Cardiac muscle cell (in vitro differentiated cells and primary cell): ENCODE measurements at places on chromosomes 7 and 10.
A peak's percentile ranks its signal among the peaks of the same experiment; 100 is the strongest.

DNA sequence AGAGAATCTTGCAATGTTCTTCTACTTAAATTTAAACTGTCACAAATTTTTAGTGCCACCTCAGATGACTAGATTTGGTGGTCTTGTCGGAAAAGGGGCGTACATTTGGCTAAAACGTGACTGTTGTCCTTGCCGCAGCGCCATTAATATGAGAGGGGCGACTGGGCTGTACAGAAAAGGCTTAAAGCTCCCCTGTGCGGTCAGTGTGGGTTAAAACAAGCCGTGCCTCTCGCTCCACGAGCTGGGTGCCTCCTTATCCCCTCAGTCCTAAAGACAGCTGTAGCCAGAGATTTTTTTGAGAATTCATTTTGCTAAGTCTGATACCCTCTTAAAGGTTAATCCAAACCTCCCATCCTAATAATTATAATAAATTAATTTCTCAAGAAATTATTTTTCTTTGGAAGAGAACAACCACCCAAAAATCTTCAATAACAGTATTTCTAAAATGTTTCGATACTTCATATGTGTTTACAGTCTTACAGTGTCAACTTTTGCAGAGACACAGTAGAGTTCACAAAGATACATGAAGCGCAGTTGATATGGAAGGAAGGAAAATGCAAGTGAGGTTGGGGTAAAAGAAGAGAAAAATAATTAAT is 68.6 kb downstream of the C7orf25 start:
- DNase-seq, result peak; percentile 74

- DNase-seq, result no peak
Observed at GRCh38 chr7:157495594-157495993, 158.8 kb downstream of the DNAJB6 start.

GRCh38 chr10:103793920-103794883 is 61.2 kb downstream of the SH3PXD2A start:
- DNase-seq, result peak; percentile 91

DNA sequence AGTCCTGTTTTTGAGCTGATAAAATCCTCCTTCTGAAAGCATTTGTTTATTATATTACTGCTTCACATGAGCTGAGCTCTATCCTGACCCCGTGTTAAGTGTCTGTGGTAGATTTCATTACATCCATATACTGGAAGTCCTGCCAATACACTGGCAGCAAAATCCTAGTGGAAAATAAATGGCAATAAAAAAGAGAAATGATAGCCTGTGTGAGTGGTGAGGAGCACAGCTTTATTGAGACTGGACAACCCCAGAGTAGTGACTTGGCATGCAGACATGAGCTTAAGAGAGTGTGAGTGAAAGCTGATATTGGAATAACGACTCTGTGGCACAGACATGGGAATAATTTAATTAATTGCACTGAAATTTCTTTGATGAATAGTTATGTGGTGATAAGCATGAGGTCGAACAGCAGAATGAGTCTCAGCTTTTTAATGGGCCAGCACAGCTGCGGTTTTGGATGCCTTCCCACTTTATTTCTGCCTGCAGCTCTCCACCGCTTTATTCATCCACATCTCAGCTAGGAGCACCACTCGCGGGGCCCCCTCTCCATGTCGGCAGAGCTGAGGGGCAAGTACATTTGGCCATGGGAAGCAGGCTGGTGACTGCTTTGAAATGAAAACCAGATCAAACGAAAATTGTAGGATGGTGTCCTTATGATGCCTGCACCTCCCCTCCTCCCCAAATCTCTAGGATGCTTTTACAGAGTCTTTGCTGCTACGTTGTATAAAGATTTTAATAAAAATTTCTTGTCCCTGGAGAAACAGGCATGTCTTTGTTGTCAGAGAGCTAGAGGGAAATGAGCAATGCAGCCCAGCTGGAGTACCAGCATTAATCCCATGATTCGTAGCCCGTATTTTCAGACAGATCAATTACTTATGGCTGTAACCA is 494.3 kb downstream of the AUTS2 start:
- DNase-seq, result peak; percentile 67

DNA sequence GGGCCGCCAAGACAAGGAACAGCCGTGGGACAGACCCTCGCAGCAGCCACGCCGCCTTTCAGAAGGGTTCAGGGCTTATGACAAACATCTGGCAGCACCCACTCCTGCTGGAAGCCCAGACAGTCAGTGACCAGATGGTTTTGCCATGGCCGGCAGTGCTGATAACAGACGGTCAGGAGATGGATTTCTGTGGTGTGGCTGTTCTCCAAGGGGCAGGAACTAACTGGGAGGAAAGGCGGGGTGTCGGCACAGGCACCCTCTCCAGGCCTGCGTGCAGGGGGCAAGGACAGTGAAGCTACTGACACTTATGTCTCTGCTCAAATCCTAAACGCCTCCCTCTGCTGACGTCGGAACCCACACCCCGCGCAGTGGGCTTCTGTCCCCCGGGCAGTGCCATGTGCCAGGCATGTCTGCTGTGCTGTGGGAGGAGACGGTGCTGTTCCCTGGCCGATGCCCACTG is 416.1 kb downstream of the DNAJB6 start:
- DNase-seq, result peak; percentile 20

- no peak for DNase-seq
Observed at GRCh38 chr10:30738416-30738815, 108.9 kb upstream of the LYZL2 start.

DNA sequence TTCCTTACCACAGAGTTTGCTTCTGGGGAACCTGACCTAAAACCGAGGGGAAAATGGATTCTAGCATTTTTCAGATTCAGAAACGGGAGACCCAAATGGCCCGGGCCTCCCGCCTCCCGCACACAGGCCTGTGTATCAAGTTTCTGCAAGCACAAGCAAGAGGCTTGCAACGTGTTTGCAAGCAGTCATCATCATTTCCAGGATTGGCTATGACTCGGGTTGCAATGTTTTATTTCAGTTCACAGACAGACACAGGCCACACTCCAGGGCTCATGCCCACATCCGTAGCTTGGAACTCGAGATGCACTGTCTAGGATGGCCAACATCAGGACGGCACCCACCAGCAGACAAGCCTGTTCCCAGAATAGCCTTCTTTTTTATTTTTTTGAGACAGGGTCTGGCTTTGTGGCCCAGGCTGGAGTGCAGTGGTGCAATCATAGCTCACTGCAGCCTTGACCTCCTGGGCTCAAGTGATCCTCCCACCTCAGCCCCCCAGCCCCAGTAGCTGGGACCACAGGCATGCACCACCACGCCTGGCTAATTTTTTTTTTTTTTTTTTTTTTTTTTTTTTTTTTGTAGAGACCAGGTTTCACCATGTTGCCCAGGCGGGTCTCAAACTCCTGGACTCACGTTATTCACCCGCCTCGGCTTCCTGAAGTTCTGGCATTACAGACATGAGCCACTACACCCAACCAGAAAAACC is 68.1 kb upstream of the FOXK1 start:
- no peak for DNase-seq

GRCh38 chr7:12031638-12032037 is 179.5 kb upstream of the TMEM106B start:
- peak; percentile 57 for DNase-seq

DNA sequence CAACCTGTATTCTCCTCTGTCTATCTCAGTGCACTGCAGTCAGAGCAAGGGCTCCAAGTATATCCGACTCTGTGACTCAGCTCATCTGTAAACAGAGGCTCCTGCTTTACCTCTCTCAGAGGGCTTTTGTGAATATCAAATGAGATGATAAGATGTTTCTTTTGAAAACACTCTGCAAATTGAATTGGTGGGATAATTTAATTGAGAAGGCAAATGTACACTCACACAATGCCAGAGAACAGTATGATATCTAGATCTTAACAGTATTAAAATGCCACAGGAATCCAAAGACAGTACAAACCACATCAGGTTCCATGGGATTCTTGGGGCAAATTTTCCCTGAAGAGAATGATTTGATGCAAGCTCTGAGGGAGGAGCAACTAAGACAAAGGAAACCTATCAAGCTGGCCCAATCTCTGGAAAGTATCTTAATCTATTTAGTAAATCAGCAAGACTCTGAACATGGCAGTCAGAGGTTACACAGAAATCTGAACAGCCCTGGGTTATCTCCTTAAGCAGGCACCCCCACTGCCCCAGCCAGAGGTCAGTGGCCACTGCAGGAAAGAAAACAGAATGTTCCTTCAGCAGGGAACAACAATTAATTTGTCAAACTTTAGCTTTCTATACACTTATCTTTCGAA is 45.9 kb downstream of the DOCK4 start:
- peak; percentile 40 for DNase-seq

GRCh38 chr10:7111561-7111960 is 299.3 kb downstream of the SFMBT2 start:
- DNase-seq, result peak; percentile 60

DNA sequence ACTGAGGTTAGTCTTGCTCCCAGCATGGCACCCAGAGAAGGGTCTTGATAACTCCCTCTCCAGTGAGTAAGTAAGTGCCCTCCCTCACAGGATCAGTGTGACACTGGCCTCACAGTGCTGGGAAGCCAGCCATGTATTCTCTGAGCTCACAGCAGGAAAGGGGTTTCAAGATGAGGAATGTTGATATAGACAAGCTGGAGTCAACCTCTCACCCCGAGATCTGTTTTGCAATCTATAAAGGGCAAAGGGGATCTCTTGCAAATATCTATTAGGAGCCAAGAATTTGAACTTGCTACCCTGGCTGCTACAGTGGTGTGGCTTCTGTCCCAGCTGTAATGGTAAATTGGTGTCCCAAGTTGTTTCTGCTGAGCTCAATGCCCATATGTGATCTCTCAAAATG is 70.2 kb upstream of the ADAM12 start:
- DNase-seq, result no peak

GRCh38 chr7:26279405-26279804 is 12.3 kb upstream of the SNX10 start:
- peak; percentile 24 for DNase-seq

- DNase-seq, result no peak
Observed at GRCh38 chr10:75095631-75096030, 15.8 kb upstream of the SAMD8 start.

- DNase-seq, result no peak
Observed at GRCh38 chr10:124650820-124651401, 93.3 kb downstream of the FAM53B start.
